ENCODE measurements at places on chromosomes 5 and 9. TPM values are rescaled to one million over a fixed set of nuclear protein-coding genes. Genes with fewer than 3 reads are reported as not detected.

- no peak for DNase-seq
These were observed 95.7 kb downstream of the HOMER1 start for GRCh38 chr5:79418276-79418675.

DNA sequence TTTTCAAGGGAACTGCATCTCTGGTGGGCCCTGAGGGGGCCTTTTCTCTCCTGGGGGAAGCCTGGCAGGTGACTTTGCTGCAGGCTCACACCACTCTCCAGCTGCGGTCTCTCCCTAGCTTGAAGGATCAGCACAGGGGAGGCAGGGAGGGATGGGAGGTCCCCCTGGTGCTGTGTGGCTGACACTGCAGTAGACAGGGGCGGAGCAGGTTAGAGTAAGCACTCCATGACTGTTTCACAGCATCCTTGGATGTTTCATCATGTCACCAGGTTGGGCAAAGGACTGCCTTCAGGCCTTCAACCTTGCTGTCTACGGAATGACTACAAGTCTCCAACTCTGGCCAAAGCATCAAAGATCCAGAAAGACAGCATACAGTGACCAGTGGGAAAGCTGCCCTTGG lies 470.7 kb downstream of the CDK5RAP2 start:
- no peak for DNase-seq

DNA sequence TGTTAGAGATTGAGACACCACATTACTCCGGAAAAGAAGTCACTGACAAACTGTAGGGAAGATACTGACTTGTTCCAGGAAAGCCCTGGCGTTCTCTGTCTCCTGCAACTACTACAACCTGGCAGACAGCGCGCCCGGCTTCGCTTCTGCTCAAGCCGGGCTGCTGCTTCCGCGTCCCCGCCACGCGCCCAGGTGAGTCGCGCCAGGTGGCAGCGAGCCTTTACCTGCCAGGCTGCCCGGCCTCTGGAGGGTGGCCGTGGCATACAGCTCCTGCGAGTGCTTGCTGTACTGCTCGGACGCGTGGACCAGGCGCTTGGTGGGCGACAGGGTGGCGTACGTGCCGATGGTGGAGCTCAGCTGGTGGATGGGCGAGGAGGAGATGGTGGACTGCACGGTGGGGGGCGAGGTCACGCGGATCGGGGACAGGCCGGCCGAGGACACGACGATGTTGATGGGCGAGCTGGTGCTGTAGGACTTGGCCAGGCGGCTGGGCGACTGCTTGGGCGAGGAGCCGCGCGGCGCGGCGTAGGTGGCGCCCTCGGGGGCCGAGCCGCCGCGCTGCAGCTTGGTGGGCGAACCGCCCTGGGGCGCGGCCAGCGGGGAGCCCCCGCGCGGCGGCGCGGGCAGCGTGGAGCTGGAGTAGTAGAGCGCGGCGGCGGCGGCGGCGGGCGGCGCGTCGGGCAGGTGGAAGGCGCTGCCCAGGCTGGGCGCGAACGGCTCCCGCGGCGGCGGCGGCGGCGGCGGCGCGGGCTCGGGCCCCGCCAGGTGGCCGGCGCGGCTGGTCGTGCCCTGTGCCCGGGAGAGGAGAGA lies 519.6 kb downstream of the CTNND2 start:
- DNase-seq = peak; percentile 69

DNA sequence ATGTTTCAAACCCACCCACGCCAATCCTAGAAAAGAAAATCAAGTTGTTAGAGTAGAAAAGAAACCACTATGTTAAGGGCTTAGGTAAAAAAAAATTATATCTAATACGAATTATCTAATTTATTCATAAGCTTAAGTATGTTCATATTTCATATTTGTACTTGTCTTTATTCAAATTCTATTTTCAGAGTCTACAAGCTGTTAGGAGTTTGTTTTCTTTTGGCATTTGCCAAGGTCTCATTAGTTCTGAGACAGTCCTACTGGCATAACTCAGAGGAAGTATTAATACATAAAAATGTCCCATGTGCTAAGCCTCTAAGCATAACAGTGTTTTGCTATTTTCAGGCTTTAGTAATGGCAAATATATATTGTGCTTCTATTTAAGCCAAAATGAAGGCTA lies 57.6 kb downstream of the STARD4 start:
- no peak for DNase-seq

DNA sequence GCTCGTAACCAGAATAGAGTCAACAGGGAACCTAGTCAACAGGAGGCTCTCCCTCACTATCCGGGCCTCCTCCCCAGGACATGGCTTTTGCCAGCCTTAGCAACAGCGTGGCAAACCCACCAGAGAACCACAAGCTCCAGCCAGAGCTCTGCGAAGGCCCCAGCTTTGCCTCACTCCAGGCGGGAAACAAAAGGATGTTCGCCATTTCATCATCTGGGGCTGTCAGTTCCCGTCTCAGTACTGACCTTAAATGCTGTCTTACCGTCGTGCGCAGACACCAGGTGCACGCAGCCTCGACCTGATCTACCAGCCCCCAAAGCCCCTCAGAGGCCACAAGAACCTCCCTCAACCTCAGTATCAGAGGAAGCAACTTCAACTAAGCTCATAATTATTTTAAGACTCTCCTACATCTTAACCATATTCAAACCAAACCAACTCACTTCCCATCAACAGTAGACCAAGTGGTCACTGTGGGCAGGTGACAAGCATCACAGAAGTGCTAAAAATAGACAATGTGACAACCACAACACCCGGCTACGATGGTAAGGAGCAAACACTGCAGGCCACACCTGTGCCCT lies 71.4 kb downstream of the SEMA4D start:
- DNase-seq = no peak

- DNase-seq = no peak
These were observed 21.4 kb upstream of the FYB1 start for GRCh38 chr5:39240750-39241149.

The PCDHGA8 gene
- total RNA-seq = 9.7 TPM

The PLAA gene
- 30.3 TPM for total RNA-seq

The LIFR gene
- total RNA-seq = 56.1 TPM

The TRAPPC13 gene
- total RNA-seq = 18.2 TPM

The ZNF366 gene
- 8.7 TPM for total RNA-seq
